ENCODE measurements at places on chromosomes 16 and 17.

GRCh38 chr17:60896996-60897395 is 219.3 kb downstream of the BCAS3 start:
- DNase-seq, result no peak

GRCh38 chr17:51217946-51218345 is 41.9 kb downstream of the MBTD1 start:
- DNase-seq, result no peak

DNA sequence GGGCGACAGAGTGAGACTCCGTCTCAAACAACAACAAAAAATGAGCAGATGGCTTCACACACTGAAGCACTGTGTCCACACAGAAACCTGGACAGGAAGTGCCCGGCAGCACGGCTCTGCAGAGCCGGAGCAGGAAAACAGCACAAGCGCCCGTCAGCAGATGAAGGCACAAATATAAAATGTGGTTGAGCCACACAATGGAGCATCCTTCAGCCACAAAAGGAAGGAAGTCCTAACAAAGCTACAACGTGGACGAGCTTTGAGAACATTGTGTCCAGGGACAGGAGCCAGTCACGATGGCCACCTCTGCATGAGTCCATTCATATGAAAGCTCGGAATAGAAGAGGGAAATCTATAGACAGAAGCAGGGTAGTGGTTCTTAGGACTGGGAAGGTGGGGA is 15.7 kb downstream of the RHBDF2 start:
- DNase-seq, result no peak

GRCh38 chr17:49358641-49359247 is 3.3 kb downstream of the ZNF652 start:
- DNase-seq, result no peak

DNA sequence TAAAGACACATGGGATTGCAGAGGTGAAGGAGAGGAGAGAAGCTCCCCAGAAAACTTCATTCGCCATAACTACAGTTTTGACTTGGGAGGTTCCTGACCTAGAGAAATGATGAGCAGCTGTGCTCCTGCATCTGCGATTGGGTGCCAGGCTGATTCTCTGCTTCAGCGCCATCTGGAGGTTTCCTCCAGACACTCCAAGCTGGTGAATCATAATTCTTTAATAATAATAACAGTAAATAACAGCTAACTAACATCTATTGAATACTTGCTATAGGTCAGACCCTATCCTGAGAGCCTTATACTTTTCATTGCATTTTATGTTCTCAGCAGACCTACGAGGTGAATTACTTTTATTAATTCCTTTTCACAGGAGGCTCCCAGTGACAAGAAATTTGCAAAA is 575.8 kb downstream of the TOX3 start:
- no peak for DNase-seq

- DNase-seq, result no peak
Observed at GRCh38 chr17:75542229-75542628, 16.7 kb downstream of the LLGL2 start.

DNA sequence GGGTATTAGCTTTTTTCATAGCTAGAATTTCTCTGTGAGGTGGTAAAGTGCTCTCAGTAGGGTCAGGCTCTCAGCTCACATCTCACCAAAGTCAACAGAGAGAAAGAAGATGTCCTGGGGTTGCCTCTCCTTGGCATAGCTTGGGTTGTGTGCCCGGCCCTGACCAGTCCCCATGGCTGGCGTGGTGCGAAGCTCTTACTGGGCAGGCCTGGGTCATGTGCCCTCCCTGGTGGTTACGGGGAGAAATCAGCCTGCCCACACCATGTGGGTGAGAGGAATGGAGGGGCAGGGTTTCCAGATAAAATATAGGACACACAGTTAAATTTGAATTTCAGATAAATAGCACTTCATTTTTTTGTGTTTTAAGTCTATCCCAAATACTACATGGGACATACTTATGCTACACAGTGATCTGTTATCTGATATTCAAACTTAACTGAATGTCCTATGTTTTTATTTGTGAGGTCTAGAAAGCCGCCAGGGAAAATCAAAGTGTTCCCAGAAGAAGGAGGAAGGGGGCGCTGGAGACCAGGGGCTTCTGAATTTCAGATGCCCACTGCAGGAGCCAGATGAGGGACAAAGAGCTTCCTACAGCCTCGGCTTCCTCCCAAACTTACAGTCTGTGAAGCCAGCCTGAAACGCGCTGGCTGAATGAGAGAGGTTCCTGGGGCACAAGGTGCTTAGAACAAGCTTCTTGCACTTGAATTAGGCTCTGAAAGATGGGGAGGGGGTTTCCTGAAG is 45.4 kb downstream of the NKD1 start:
- peak; percentile 43 for DNase-seq

GRCh38 chr16:25419681-25420080 is 162.0 kb upstream of the ZKSCAN2 start:
- DNase-seq, result no peak

GRCh38 chr17:39270923-39271322 is 45.2 kb upstream of the STAC2 start:
- DNase-seq, result no peak

DNA sequence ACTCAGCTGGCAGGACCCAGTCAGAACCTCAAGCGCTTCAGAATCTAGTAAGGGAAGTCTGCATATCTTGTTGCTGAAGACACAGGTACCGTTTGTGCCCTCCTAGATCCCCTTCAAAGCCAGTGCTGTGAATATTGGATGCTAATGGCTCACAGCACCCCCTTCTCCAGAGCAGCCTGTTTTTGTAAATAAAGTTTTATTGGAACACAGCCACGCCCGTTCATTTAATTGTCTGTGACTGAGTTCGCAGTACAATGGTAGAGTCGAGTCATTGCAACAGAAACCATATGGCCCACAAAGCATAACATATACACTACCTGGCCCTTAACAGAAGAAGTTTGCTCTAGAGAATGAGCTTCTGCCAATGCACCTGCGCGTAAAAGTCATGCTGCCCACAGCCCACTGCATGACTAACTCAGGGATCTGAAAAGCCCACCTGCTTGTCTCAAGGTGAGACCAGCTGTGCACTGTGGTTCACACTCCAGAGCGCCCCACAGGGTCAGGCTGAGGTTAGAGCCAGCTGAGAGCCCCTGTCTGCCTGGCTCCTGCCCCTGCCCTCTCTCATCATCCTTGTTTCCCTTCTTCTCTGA is 48.8 kb downstream of the AIPL1 start:
- no peak for DNase-seq

DNA sequence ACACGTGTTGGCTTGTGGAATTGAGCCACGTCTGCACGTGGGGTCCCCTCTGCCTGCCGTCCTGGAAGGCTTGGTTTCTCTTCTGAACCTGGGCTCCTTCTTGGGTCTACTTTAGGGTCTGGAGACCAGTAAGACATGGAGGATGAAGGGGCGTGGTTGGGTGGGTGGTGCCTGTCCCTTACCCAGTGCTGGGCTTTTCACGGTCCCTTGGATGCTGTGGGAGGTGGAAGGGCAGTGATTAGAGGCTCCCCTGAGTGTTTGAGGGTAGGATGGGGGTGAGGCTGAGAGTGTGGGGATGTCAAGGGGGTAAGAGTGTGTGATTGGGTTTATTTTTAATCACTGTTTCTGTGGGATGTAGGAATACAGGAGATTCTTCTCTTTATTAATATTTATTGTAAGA is 38.3 kb downstream of the MGAT5B start:
- no peak for DNase-seq

DNA sequence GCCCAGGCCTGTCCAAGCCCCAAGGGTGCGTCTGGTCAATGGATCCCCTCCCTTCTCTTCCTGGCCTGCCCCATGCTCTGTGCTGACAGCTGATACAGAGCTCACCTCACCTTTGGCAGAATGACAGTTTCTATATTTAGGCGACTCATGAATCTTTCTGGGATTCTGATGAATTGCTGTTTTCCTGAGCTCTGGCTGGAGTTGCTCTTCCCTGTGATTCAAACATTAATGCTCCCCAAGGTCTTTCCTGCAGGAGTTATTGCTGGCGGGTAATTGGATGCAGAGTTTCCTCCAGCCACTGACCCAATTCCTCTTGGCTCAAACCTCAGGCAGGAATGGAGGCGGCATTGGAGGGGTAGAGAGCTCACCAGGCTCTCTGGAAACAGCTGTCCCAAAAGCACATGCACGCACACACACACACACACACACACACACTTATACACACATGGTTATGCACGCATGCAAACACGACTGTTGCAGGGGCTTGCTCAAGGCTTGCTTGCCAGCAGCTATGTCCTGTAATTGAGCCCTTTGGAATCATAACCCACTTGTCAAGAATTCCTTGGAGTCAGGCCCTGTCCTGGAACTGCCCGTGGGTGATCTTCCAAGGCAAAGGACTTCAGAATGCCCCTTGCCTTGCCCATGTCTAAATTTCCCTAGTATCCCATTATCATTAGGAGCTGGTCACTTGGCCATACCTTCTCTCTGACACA is 128.8 kb downstream of the ASIC2 start:
- no peak for DNase-seq

DNA sequence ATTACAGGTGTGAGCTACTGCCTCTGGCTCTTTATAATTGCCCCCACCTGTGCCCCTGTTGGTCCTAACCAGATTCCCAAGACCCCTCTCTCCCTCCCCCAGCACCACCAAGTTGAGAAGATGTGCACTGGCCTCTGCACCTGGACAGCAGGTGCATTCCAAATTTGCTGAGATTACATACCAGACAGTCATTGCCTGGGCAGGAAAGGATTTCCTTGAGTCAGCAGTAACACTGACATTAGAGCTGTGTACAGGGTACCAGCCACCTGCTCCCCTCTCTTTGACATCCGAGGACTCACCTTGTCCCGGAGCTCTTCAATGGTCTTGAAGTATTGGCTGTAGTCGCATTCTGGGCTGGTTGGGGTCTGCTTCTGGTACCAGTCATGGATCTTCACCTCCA is 659 bp downstream of the KRT15 start:
- DNase-seq, result no peak

- DNase-seq, result no peak
Observed at GRCh38 chr16:67847064-67847861, at the start of gene CENPT. Gene CENPT (minus strand): TSS chr16:67847693. CDS start chr16:67833859, 13,834 bp downstream.

DNA sequence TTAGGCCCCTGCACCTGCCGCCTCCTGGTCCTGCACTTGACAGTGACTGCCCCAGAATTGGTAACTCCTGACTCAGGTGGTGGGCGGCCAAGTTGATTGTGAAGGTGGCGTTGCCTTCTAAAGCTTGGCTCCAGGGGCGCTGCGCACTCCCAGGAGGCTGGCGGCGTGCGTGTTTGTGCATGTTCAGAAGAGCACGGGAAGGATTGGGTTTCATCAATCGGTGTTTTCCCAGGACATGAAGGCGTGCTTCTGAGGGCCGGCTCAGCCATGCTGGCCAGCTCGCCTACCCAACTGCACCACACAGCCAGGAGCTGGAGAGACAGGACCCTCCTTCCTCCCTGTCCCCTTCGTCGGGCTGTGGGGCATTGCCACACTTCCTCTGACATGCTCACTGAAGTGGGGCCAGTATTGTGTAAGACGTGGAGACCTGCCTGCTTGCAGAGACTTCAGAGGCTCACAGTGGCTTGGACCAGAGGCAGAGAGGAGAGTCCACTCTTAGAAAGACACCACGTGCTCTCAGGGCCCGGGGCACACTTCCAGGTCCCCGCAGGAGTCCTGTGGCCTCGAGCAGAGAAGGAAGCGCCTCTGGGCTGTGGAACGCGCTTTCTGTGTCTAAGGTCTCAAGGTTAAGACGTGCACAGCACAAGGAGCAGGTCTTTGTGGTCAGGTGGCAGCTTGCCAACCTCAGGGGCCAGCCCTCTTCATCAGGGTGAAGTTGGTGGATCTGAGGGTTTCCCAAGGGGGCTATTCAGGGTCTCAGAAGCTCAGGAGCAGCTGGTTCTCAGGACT is 2.8 kb downstream of the RAB40C start:
- peak; percentile 84 for DNase-seq

DNA sequence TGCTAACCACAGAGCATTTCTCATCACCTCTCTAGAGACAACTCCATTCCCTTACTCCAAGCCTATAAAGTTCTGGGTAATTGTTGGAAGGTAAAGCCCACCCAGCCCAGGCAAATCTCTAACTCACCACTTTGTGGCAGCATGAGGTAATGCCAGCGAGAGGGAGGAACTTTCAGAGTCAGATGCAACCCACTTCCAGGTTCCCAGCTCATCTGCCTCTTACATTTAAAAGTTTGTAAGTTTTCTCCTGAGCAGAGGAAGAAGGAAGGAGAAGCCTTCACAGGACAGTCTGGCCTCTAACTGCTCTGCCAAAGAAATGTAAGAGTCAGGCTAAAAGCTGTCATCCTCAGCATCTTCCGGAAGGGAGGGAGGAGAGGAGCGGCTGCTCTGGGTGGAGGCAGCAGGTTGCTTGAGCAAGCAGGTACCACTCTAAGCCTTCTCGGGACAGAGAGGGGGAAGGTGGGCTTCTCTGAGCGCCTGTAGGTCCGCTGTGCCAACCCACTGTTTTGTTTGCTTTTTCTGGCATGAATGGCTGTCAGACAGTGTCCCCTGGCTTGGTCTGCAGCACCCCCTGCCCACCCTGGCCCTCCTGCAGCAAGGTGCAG is 1.0 kb downstream of the ZNF319 start:
- DNase-seq, result no peak

- no peak for DNase-seq
Observed at GRCh38 chr16:70377782-70378181, 31.1 kb downstream of the DDX19A start.

GRCh38 chr17:60169921-60170817 is 20.4 kb downstream of the CA4 start:
- no peak for DNase-seq

GRCh38 chr17:63476854-63477479 is at the start of gene ACE:
Gene ACE (plus strand): TSS chr17:63477061. CDS start chr17:63477095, 34 bp downstream.
- no peak for DNase-seq

DNA sequence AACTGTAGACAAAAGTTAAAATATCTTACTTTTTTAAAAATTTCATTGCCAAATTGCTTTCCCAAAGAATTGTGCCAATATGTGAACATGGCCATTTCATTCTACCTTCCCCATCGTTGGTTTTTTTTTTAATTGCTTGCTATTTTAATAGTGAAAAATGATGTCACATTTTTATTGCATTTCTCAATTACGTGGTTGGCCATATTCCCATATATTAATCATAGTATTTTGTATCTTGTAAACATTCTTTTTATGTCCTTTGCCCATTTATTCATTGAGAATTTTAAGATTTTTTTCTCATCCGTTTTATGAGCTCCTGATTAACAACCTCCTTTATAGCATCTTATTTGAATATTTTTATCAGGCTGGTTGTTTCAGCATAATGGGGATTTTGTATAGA is 7.2 kb downstream of the OMG start:
- DNase-seq, result no peak

- peak; percentile 59 for DNase-seq
Observed at GRCh38 chr17:83150369-83151055, 71.1 kb downstream of the METRNL start.

DNA sequence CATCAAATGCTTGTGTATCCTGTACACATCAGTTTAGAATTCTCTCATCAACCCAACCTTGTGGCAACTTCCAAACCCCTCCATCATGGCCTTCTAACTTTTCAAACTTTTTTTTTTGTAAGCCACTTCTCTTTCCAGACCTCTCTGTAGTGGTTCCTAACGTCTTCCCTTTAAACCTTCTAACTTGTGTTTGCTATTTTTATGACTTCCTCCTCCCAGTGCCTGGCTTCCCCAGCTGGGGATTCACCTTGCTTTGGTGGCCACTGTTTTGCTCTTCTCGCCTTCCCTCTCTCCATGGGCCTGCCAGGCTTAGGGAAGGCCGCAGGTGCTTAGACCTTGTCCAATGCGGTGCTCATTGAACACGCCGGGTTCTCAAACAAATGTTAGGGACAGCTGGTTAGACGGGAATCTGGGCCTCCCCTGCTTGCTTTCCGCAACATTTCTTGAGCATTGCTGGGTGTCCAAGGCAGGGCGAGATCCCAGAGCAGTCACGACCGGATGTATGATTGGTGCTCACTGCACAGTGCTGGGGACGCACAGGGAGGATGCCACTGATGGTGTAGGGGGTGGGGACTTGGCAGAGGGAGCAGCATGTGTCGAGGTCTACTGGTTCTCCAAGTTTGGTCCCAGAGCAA is 1.1 kb upstream of the XYLT2 start:
- DNase-seq, result no peak

- DNase-seq, result no peak
Observed at GRCh38 chr16:69143116-69143515, 10.7 kb downstream of the UTP4 start.

All from spleen (tissue), 13 donors.